Right cardiac atrium (tissue), 5 donors: ENCODE measurements at places on chromosomes 12 and 14. TPM values are rescaled to one million over a fixed set of nuclear protein-coding genes. Genes with fewer than 3 reads are reported as not detected.

DNA sequence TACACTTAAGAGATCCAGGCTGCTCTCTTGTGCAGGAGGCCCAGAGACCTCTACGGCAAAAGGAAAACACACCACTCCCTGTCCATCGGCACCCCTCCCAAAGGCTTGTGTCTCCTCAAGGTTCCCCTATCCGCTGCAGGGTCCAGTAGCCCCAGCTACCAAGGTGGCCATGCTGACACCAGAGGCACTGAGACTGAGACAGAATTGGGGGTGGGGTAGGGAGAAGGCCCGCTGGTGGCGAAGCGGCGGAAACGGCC lies 590 bp downstream of the DDIT3 start:
- no peak for DNase-seq

- DNase-seq, result no peak
These were observed 192.9 kb upstream of the OR4E1 start for GRCh38 chr14:21866479-21866878.

GRCh38 chr14:53549956-53550355 lies 396.8 kb upstream of the DDHD1 start:
- peak; percentile 58 for DNase-seq

GRCh38 chr12:104707794-104708558 lies 250.1 kb downstream of the SLC41A2 start:
- no peak for DNase-seq

- DNase-seq, result no peak
These were observed 327.8 kb downstream of the MED13L start for GRCh38 chr12:115949675-115950074.

- DNase-seq, result no peak
These were observed 82.7 kb downstream of the GAS2L3 start for GRCh38 chr12:100656141-100656540.

- no peak for DNase-seq
These were observed 217.4 kb upstream of the PWP1 start for GRCh38 chr12:107468182-107468581.

PROX2 gene
- not detected for total RNA-seq

ADSS1 gene
- total RNA-seq, result 212 TPM

GPR137C gene
- total RNA-seq, result 0.77 TPM

CCDC63 gene
- not detected for total RNA-seq

AJUBA gene
- total RNA-seq, result 5.7 TPM
